CD4-positive, alpha-beta T cell (primary cell): ENCODE measurements at places on chromosomes 7 and 10.

DNA sequence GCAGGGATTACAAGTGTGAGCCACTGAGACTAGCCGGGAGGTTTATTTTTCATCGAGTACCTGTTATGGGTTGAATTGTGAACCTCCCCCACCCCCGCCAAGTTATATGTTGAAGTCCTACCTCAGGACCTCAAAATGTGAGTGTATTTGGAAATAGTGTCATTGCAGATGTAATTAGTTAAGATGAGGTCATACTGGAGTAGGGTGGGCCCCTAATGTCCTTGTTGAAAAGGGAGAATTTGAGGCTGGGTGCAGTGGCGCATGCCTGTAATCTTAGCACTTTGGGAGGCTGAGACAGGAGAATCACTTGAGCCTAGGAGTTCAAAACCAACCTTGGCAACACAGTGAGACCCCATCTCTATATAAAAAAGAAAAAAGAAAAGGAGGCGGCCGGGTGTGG, 10.8 kb upstream of the BAG3 start:
- DNase-seq = no peak

GRCh38 chr10:117519879-117520278, 22.7 kb upstream of the EMX2 start:
- no peak for DNase-seq

- DNase-seq = no peak
These were observed 47.7 kb upstream of the PLEKHA1 start for GRCh38 chr10:122326806-122327205.

- no peak for DNase-seq
These were observed 480.2 kb downstream of the KCNMA1 start for GRCh38 chr10:77157248-77158019.

DNA sequence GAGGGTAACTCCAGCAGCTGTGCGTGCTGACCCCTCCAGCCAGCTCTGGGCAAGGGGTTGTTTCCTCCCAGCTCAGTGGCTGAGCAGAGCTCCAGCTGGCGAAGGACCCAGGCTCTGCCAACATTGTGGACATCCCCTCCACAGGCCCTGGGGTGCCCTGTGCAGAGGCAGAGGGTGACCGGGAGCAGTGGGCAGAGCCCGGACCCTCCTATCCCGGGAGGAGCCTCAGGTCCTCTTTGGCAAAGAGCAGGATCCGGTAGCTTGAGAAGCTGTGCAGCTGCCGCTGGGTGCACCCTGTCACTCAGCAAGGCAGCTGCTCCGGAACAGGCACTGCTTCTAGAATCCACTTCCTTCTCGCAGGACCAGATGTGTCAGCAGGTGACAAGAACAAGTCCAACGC, 175.9 kb downstream of the EBF3 start:
- DNase-seq = no peak

DNA sequence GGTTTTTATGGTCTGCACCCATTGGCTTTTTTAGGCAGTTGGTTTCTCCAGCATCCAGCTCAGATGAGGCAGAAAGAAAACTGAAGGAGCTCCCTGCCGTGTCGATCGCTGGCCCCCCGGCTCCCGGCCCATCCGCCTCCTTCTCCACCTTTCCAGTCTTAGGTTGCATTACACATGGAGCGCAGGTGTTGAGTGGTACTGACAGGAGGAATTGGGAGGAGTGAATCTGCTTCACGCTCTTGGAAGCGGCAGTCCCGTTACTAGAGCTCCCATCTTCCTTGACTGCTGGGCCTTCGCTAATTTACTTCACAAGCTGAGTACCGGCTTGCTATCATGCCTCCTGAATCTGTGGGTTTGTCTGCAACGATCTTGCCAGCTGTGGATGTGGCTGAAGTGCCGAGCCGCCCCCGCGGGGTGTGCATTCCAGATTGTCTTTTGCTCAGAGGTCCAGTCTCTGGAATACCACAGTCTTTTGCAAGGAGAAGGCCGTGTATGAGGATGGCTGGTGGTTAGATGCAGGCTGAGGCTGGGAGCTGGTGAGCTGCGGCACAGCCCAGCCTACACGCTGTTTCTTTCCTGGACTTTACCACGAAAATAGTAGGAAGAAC, 17.1 kb downstream of the IQCE start:
- DNase-seq = no peak

DNA sequence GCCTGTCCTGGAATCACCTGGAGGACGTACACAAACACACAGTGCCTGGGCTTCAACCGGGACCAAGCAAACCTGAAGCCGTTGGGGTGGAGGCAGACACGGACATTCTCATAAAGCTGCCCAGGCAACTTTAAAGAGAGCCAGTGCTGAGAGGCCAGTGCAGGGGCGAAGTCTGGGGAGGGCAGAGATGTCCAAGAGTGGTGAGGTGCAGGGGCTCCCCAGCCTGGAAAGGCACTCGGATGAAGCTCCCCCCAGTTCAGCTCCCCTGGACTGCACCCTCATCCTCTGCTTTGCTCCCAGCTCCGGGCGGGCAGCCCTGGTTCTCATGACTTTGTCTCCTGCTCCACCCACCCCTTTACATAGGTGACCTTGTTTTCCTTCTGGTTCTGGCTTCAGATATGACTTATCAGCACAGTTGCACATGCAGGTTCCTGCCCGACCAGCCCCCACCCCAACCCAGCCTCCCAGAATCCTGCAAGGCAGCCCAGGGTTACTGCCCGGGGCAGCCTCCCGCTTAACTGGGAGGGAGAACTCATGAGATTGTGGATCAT, 60.8 kb upstream of the EEPD1 start:
- DNase-seq = no peak

DNA sequence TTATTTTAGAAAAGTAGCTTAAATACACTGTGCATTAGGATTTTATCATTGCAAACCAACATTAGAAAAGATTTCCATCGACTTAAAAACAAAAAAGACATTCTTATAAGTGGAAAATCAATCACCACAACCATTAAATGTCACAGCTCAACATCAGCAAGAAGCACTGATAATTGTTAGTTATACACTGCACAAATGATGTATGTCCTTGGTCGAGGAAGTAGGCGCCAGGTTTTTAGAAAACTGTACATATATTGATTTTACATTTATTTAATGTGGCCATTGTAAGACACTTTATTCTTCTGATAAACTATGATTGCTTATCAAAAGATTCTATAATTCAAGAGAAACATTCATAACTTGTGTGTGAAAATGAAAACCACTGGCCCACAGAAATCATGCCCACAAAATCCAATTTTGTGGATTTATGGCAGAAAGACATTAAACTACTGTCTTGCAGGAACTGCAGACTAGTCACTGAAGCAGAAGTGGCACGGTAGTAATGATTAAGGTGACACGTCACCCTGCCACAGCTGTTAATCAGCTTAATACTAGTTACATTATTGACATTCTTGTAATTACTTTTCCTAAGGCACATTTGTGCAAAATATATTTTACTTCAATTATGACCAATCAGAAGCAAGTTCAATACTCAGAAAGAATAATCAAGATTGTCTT, 79.4 kb downstream of the VPS41 start:
- DNase-seq = no peak

DNA sequence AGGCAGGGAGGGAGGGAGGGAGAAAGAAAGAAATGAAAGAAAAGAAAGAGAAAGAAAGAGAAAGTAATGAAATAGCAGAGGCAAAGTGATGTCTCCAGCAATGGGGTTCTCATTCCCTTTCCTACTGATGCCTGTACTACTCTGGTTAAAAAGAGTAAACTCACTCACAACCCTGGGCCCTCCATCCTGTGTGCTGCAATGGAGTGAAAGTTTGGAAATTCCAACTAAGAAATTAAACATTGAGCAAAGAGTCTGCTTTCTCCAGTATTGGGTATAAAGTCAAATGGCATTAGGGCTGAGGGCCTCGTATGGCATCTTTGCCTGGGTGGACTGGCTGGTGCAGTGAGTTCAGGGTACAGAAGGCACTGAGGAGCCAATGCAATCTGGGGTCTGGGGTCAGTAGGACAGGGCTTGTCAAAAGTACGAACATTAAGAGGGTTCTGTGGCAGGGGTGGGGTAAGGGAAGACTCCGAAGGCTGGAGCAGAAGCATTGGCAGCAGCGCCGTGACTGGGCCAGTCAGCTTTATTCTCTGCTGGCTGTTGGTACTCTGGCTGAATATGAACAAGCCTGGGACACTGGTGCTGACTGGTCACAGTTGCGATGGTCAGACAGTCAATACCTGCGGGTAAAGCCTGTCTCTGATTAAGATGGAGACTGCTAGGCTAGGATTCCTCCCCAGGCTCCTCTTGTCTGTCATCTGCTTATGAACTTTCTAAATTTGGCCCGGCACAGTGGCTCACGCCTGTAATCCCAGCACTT, 24.1 kb upstream of the TNS3 start:
- no peak for DNase-seq

DNA sequence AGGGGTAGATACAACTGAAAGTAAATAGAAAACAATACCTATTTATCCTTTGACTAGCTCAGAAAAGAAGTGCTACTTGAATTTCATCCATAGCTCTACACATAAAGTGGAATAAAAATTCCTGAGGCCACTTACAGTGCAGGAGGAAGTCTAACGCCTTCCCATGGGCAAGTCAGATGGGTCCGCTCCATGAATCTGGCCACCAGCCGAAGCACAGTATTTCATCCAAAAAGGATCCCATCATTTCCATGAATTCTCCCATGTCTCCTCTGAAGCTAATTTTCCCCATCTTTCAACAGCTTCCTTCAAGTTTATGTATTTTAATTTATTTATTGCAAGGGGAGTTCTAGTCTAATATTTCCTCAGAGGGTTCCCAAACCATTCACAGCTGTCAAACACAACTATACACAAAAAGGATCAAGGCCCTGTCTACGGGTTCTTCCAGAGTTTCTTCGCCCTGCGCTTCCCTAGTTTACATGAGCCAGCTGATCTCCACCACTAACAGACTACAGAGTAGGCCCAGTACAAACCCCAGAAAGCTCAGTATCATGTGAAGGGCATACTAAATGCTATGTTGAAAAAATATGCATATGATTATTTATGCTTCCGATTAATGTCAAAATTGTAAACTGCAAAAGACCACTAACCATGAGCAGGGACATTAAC, 184.7 kb downstream of the DOCK4 start:
- no peak for DNase-seq

GRCh38 chr7:110157631-110158362, 933.1 kb upstream of the LRRN3 start:
- no peak for DNase-seq

- DNase-seq = no peak
These were observed 662 bp downstream of the NRCAM start for GRCh38 chr7:108455551-108455997.

GRCh38 chr7:13988731-13989125, 738 bp downstream of the ETV1 start:
- DNase-seq = no peak

DNA sequence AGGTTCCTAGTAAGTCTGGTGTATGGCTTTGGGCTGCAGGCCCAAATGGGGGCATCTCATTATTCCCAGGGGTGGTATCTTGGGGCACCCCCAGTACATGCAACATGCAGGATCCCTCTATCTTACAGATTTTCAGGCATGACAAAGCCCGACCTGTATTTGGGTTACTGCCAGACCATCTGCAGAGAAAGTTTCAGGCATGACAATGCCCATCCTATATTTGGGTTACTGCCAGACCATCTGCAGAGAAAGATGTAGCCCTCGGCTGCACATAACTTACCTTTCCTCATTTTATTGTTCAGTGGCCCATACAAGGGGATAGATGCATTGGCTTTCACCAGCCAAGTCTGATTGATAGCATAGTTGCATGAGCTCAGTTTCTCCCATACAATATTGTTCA, 112.2 kb upstream of the RAB18 start:
- no peak for DNase-seq

- no peak for DNase-seq
These were observed 4.0 kb downstream of the CRYGN start for GRCh38 chr7:151435971-151436370.

GRCh38 chr7:82755705-82756551, 312.4 kb upstream of the CACNA2D1 start:
- no peak for DNase-seq

DNA sequence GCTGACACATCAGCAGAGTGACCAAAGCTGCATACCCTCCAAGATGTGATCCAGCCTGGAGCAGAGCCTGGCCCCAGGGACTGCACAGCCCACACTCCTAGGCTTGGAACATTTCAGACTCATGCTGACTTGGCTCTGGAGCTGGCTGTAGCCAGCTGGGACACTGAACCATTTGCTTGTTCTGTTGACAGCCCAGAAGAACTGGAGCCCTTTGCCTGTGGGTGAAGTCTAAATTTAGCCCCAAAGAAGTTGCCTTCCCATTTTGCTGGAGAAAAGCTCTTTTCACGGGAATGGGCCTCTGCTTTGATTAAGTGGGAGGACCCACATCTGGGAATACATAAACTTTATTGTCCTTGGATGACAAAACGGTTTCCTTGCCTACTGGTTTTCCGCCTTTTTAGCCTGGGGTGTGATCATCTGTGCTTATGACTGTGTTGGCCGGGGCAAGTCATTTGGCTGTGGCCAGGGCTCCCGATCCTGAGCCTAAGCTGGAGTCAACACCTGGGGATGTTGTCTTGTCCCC, 186.2 kb upstream of the BMPER start:
- no peak for DNase-seq

GRCh38 chr10:83195021-83195420, 944.3 kb upstream of the GHITM start:
- no peak for DNase-seq

DNA sequence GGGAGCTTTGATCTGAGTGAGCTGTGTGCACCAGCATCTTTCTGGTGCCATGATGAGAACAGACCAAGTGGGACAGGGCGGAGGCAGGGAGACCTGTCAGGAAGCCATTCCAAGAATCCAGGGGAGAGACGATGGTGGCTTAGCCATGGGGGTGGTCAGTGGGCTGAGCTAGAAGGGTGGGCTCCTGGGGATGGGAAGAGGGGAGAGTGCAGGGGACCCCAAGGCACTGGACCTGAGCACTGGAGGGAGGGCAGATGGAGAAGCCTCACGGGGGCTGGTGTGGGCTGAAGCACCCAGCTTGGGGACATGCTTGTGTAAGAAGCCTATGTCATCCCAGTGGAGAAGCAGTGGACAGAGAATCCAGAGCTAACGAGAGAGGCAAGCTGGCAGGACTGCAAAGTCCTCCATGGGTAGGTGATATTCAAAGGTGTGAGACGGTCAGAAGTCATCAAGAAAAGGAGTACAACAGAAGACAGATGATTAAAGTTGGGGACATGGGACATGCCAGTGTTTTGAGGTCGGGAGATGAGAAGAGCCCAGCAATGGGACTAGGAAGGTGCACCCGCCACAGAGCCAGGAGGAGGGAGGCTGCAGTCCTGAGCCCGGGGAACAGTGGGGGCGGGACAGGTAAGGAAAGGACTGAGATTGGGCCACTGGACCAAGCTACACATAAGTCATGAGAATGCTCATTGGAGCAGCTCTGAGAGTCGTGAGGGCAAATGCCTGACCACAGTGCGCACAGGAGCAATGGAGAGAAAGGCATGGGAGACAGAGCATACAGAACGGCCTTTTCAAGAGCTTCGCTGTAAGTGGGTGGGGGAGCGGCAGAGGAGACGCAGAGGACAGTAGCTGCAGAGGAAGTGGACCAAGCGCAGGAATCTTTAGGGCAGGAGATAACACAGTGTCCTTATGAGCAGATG, 72.0 kb downstream of the GRID1 start:
- no peak for DNase-seq

DNA sequence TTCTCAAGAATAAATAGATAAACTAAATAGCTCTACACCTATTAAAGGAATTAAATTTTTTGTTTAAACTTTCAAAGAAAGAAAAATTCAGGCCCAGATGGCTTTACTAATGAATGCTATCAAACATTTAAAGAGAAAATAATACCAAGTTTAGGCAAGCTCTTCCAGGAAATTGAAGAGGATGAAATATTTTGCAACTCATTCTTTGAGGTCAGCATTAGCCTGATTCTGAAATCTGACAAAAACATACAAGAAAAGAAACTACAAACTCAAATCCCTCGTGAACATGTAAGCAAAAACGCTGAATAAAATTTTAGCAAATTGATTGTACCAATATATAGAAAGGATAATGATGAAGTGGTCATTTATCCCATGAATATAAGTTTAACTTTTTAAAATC, 93.4 kb downstream of the RTKN2 start:
- no peak for DNase-seq
